Mammary epithelial cell (primary cell): ENCODE measurements at places on chromosomes 2 and 18. TPM values are rescaled to one million over a fixed set of nuclear protein-coding genes. Genes with fewer than 3 reads are reported as not detected.

The FOSL2 gene
- 30.6 TPM for polyA plus RNA-seq

The TLX2 gene
- polyA plus RNA-seq = 0.05 TPM

The METTL5 gene
- 58.3 TPM for polyA plus RNA-seq

The SCN9A gene
- 0.49 TPM for polyA plus RNA-seq

The LOXHD1 gene
- not detected for polyA plus RNA-seq

The OR6B2 gene
- polyA plus RNA-seq = not detected

The CYP27A1 gene
- 0.40 TPM for polyA plus RNA-seq

The CIDEA gene
- polyA plus RNA-seq = 4.9 TPM

The DYSF gene
- polyA plus RNA-seq = 3.4 TPM

The SLC14A1 gene
- polyA plus RNA-seq = 0.05 TPM

The EML6 gene
- 0.37 TPM for polyA plus RNA-seq

The VAMP8 gene
- 327 TPM for polyA plus RNA-seq

The CGREF1 gene
- 4.5 TPM for polyA plus RNA-seq

The UGT1A10 gene
- not detected for polyA plus RNA-seq

The ALPP gene
- polyA plus RNA-seq = 0.03 TPM

The CCDC148 gene
- polyA plus RNA-seq = 0.35 TPM

The KCTD1 gene
- 62.2 TPM for polyA plus RNA-seq

The CACNB4 gene
- not detected for polyA plus RNA-seq

The TMEM37 gene
- 0.03 TPM for polyA plus RNA-seq

The FAM228A gene
- not detected for polyA plus RNA-seq

The NIF3L1 gene
- 42.9 TPM for polyA plus RNA-seq

The DRC1 gene
- not detected for polyA plus RNA-seq

The CDH2 gene
- not detected for polyA plus RNA-seq

The UGT1A8 gene
- polyA plus RNA-seq = not detected

The UGT1A4 gene
- not detected for polyA plus RNA-seq

The SLC40A1 gene
- not detected for polyA plus RNA-seq

The COL4A4 gene
- polyA plus RNA-seq = 0.01 TPM

The SALL3 gene
- polyA plus RNA-seq = not detected

The GALNT1 gene
- polyA plus RNA-seq = 52.5 TPM

The MARCO gene
- polyA plus RNA-seq = 0.07 TPM

The C2orf15 gene
- polyA plus RNA-seq = 0.82 TPM

The ZNF521 gene
- 0.15 TPM for polyA plus RNA-seq

The PLB1 gene
- 2.0 TPM for polyA plus RNA-seq

The GAREM1 gene
- polyA plus RNA-seq = 5.9 TPM

The ITGB1BP1 gene
- polyA plus RNA-seq = 58.1 TPM

The SLC9A4 gene
- not detected for polyA plus RNA-seq

The ANKRD30BL gene
- not detected for polyA plus RNA-seq

The NYAP2 gene
- not detected for polyA plus RNA-seq

The GNAL gene
- 19.5 TPM for polyA plus RNA-seq

The DNAJC5G gene
- not detected for polyA plus RNA-seq

The PNO1 gene
- 15.6 TPM for polyA plus RNA-seq

The SERPINB13 gene
- 4.2 TPM for polyA plus RNA-seq

The RAX gene
- polyA plus RNA-seq = not detected

The RAB6C gene
- polyA plus RNA-seq = 0.05 TPM

The TEX44 gene
- not detected for polyA plus RNA-seq

The FOXD4L1 gene
- polyA plus RNA-seq = 0.10 TPM
